Stimulated activated CD4-positive, alpha-beta T cell treated with anti-CD3 and anti-CD28 coated beads, Interleukin-2, amount 100 ng/mL, for 4 hours (primary cell): ENCODE measurements at places on chromosomes 6 and 20.

DNA sequence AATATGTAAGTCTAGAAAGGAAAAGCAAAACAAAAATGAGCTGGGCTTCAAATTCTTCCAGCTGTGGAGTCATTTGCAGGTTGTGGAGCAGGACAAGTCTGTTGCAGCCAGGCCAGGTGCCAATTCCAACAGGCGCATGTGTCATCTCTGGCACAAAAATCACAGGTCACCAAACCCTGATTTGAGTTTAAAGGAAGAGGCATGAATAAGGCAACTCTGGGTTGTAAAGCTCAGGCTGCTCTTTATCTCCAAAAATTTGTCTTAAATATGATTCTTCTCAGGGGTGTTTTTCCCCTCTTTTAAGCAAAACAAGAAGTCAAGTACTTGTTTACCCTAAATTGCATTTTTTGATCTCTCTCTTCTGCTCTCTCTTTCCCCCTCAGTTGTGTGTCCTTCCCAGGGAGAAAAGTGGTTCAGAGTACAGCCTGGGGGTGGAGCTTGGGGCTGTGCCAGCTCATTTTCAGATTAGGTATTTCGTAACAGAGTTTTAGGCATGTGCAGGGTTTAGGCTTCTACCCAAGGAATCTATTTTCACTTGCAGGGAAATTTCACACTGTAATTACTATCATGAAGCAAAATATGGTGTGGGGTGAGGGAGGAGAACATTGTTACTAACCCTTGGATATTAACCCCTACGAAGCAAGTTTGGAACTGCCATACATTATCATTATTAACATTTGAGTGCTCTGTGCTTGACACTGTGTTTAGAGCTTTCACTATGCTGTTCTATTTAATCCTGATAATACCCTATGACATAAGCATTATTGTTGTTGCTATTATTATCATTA is 8.3 kb upstream of the NCOA3 start:
- peak; percentile 41 for DNase-seq

GRCh38 chr6:82205930-82206392 is 41.6 kb downstream of the IBTK start:
- DNase-seq = no peak

DNA sequence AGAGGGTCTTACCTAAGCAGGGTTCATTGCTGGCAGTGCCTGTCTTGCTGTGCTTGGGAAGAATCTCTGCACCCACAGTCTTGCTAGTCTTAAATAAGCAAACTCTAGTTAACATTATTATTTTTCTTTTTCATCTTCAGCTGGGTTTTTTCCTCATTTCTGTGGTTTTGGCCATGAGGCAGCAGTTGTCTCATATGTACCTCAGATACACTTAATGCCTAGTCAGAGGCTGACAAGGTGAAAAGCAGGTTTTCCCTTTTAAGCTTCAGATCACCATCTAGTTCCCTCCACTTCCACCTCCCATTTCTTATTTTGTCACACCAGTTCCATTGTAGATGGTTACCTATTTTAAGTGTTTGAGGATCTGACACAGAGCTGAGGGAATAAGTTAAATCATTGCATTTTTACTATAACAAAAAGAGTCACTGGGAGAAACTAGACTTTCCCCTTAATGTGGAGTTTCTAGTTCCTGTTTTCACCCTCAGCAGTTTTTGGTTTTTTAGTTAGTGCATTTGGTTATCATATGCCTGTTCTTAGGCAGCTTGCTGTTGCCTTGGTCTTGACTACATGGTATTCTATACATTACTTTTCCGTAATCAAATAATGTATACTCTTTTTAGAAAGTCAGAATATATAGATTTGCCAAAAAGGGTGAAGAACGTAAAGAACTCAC is 46.0 kb downstream of the AFDN start:
- no peak for DNase-seq

DNA sequence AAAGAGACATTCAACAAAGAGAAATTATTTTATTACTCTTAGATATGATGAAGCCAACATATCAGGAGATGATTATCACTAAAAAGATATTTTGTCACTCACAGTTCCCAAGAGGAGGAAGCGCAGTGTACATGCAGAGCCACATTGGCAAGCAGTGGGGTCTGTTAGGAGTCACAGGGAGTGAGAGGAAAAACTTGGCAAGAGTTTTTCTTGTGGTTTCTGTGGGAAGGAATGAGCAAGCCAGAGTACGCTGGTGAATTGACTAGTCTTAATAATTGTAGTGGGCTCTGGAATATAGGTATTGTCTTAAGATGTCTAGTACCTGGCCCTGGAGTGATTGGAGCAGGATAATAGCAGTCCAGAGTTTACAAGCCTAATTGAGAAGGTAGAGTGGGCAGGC is 1095.2 kb downstream of the GRIK2 start:
- DNase-seq = no peak

DNA sequence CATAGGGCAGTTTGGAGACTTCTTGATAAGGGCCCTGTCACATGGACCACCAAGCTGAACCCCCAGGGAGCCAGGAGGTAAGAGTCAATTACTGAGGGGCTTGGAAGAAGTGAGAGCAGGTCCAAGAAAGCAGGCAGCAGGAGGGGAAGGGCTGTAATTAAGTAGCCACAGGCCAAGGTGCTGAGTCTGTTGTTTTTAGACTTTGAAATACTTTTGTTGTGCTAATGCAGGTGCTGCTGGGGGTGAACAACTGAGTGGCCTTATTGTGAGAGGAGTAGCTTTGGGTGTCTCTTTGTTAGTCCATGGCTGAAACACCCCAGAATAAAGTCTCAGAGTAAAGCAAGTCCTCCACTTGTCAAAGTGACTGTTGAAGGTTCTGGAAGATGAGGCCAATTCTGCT is 267.0 kb upstream of the SUPT3H start:
- DNase-seq = no peak

DNA sequence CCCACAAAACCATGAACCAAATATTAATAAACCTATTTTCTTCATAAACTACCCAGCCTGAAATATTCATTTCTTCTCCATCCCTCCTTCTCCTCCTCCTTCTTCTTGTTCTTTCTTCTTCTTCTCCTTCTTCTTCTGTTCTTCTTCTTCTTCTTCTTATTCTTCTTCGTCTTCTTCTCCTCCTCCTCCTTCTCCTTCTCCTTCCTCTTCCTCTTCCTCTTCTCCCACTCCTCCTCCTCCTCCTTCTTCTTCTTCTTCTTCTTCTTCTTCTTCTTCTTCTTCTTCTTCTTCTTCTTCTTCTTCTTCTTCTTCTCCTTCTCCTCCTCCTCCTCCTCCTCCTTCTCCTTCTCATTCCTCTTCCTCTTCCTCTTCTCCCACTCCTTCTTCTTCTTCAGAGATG is 5.0 kb upstream of the TMEM74B start:
- no peak for DNase-seq

DNA sequence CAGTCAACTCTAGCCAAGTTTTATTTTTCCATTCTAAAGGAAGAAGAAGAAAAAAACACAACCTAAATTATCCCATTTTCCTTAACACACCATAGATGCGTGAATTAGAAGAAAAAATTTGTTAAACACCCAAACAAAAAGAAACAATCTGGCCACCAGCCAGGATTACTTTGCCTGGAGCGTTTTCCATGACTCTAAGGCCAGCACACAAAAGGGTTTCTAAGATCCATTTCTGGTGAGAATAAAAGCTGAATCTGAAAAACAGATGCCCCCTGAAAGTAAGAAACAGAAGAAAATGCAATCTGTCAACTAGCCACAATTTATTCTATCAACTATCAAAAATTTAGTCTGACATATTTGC is 267.2 kb upstream of the SULF2 start:
- DNase-seq = no peak

- no peak for DNase-seq
Observed at GRCh38 chr20:10521068-10521831, 86.1 kb downstream of the SLX4IP start.

GRCh38 chr20:21302664-21303060 is 469 bp upstream of the XRN2 start:
- DNase-seq = no peak

DNA sequence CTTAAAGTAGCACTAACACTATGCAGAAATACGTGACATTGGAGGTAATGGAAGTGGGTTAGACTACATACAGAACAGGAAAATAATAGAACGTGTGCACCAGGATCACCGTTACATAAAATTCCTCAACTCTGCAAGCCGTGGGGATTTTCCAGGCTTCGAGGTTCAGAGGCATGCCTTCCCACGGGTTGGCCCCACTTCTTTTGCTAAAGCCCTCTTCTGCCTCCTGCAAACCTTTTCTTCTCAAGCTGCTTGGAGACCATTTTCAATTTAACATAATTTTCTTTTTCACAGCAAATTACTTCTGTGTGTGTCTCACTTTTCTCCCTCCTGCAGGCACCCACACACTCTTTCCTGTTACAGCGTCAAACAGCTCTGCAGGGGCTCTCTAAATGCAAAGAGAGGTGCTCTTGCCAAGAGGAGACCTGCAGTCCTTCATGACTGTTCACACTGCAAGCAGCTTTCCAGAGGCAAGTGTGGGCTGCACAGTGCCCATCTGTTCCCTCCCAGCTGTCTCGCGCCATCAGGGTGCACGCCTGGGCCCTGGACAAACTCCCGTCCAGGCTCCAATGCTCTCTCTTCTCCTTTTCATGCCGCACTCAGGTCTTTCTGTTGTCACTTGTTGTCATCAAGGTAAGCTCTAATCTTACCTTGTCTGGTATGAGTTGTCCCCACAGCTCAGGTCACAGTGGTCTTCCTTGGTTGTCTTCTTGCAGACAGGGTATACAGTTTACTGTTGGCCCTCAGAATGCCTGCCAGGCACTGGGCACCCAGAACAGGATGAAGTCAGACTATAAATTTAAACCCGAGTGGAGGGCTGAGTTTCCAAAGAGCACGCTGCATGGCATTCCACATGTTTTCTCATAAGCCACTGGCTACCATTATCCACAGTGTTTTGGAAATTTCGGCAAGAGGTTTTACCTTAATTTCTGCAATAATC is 164.8 kb upstream of the GGTLC1 start:
- DNase-seq = no peak

DNA sequence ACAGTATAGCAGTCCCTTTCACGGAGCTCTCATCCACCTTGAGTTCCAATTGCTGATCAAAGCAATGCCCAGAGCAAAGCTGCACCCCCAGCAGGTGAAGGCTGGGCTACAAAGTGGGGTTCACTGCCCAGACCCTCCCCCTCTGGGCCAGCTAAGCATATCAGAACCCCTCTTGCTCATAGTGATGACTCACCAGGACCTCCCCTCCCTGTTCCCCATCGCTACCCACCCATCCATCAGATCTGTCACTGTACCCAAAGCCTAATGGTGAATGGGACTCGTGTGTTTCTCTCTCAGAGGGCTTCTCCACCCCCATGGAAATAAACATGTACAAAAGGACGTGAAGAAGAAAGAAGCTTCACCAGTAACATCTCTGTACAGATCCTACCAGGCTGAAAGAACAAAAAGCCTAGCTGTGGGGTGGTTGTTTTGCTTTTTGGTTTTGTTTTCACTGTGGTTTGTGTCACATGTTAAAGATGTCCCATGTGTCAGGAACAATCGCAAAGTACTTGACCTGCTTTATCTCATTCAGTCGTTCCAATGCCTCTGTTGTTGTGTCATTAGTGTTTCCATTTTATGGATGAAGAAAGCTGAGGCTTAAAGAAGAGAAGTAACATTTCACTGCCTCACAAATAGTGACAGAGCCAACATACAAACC is 518.5 kb downstream of the CD83 start:
- DNase-seq = no peak

DNA sequence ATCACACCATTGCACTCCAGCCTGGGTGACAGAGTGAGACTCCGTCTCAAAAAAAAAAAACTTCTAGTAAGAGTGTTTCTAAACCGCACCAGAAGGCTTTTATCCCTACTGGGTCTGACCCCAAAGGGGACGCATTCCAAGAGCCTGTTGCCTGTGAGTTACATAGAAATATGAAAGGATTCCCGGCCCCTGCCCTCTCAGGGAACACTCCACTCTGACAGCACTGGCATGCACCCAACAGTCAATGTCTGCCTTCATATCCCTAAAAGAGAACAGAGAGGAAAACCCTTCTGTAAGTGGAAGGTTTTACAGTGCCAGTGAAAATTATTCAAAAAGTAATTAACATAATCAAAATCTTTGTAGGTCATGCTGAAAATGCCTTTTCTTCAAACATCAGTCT is 117.1 kb upstream of the PTPRT start:
- no peak for DNase-seq

DNA sequence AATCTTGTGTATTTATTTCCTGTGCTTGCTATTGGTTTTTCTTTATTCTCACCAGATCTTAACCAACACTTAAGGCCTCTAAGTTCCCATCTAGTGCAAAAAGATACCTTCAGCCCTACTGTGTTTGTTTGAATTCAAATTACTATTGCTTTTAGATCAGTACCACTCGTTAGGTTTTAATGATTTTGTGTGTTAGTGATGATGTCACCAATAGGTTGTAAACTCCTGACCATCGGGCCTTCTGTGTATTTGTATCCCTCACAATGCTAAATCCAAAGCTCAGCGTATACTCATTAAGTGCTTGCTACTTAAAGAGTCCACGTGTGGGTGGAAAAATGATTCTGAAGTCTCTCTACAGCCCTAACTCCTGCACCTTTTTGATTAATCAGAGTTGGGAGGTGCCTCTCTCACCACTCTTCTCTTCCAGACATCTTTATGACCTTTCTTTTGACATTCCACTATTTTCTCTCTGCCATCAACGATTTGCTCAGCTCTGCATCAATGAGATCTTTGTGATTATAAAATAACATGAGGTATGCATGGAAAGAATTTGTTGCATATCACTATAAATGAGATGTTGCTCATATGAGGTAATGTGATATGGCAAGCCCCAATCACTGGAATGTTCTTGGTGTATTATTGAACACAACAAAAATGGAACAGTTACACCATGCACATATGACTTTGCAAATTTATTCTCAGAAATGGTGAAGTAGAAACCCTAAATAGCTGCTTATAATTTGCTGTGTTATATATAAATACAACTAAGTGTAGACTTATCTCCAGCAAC is 55.1 kb upstream of the LAMA2 start:
- no peak for DNase-seq

GRCh38 chr6:112575309-112575834 is 228.2 kb downstream of the RFPL4B start:
- no peak for DNase-seq

- DNase-seq = no peak
Observed at GRCh38 chr6:6534399-6534798, 54.1 kb upstream of the LY86 start.

GRCh38 chr6:37507690-37508421 is 8.2 kb upstream of the CCDC167 start:
- DNase-seq = no peak

GRCh38 chr6:132746048-132746447 is 11.7 kb downstream of the VNN2 start:
- DNase-seq = no peak

DNA sequence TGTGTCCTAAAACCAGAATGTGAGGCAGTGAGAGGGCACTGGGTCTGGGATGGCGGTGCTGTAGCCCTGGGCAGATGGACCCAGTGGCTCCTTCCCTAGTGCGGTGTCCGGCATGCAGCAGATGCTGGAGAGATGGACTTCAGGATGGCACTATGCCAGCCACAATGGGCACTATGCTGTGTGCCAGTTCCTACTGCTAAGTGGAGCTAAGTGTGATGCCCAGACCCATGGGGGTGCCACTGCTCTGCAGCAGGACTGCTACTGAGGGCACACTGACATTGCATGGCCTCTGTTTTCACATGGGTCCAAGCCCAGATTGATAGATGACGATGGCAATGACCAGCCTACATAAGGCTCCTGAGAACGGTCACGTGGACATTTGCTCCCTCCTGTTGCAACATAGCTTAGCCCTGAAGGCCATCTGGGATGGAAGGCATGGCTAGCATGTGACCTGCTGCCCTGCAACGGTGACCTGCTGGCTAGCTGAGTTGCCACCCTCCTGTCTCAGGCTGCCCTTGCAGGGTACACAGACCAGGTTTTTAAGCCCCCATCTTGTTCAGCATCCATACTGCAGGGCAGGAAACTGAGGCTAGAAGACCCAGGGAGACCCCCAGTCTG is 31.3 kb upstream of the KCNK16 start:
- no peak for DNase-seq

- DNase-seq = no peak
Observed at GRCh38 chr6:144012534-144012933, 4.5 kb upstream of the PLAGL1 start.
